ENCODE measurements at places on chromosomes 16 and 17.

GRCh38 chr17:412211-413015 lies 59.8 kb upstream of the RPH3AL start:
- DNase-seq: peak; percentile 71

GRCh38 chr16:73396556-73396955 lies 348.6 kb upstream of the ZFHX3 start:
- no peak for DNase-seq

DNA sequence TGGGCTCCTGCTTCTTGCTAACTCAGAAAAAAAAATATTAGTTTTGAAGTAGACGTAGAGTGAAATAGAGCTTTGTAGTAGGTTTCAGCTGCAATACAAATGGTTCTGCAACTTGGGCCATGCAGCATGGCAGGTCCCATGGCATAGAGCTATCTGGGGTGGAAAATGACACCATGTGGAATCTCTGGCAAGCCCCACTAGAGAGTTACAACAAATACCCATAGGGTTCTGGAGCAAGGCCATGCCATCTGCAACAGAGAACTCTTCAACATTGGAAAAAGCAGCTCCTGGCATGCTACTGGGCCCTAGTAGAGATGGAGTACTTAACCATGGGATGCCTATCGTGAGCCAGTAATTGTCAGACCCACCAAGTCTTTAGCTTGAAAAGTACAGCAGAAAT lies 25.3 kb upstream of the RBBP6 start:
- DNase-seq: no peak

DNA sequence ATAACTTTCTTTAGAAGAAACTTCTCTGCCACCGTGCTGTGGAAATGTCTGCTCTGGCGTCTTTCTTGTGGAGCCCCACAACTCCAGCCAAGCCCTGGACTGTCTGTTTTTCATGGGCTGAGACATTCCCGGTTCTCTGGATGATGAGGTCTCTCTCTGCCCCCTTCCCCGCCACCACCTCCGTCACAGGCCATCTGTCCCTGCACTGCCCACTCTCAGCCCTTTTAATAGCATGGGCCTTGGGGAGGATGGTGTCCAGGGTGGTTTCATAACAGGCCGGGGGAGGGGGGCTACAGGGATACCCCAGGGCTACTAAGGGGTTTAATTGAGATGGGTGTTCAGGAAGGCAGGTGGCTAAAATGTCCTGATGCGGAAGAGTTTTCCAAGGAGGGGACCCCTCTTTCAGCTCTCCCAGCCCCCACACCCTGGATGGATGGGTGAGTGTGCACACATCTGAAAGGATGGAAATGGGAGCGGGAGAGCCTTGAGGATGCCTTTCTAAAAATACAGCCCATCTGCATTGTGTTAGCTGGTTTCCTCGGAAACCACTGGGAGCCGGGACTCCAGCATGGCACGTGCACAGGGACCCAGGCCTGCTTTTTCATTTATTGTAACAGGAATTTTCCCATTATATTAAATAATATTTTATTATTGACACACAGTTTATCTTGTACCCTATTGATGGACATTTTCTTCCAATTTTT lies 14.6 kb upstream of the NDRG4 start:
- no peak for DNase-seq

DNA sequence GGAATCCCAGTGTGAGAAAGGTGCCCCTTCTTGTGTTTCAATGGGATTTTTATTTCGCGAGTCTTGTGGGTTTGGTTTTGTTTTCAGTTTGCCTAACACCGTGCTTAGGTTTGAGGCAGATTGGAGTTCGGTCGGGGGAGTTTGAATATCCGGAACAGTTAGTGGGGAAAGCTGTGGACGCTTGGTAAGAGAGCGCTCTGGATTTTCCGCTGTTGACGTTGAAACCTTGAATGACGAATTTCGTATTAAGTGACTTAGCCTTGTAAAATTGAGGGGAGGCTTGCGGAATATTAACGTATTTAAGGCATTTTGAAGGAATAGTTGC lies 567 bp downstream of the UBB start:
- no peak for DNase-seq

DNA sequence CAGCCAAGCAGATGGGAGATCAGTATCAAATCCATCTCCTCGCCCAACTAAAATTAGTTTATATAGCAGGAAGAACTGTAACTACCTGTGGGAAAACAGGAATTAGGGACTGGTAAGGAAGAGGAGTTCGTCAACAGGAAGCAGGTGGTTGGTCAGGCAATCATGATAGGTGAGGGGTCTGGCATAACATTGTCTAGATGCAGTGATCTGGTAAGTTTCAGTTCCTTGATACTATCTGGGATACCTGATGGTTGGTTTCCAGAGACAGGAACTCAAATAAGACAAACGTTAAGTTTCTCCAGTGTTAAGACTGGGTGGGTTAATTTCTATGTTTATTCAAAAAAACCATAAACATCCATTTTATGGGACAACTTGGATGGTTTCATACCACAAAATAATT lies 53.8 kb downstream of the CEP112 start:
- no peak for DNase-seq

- no peak for DNase-seq
Measured at GRCh38 chr17:73089322-73090317, 2.9 kb downstream of the SLC39A11 start.

DNA sequence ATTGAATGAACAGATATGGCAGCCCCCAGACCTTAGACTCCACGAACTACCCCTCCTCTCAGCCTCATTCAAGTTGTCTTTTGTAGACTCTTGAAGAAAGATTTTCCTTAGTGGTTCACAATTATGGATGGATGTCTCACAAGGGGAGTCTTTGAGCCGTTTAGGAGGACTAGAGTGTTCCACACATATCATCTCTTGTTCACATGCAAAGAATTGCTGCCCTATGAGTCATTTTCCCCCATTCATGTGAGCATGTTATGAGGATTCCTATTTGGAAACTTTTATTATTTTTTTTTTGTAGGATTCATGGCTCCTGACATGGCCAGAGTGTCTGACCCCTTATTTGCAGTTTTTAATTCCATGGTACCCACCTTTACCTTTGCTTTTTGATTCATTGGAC lies 237.1 kb downstream of the SHISA9 start:
- DNase-seq: no peak

GRCh38 chr16:68396481-68396880 lies 51.8 kb downstream of the SMPD3 start:
- DNase-seq: peak; percentile 51

DNA sequence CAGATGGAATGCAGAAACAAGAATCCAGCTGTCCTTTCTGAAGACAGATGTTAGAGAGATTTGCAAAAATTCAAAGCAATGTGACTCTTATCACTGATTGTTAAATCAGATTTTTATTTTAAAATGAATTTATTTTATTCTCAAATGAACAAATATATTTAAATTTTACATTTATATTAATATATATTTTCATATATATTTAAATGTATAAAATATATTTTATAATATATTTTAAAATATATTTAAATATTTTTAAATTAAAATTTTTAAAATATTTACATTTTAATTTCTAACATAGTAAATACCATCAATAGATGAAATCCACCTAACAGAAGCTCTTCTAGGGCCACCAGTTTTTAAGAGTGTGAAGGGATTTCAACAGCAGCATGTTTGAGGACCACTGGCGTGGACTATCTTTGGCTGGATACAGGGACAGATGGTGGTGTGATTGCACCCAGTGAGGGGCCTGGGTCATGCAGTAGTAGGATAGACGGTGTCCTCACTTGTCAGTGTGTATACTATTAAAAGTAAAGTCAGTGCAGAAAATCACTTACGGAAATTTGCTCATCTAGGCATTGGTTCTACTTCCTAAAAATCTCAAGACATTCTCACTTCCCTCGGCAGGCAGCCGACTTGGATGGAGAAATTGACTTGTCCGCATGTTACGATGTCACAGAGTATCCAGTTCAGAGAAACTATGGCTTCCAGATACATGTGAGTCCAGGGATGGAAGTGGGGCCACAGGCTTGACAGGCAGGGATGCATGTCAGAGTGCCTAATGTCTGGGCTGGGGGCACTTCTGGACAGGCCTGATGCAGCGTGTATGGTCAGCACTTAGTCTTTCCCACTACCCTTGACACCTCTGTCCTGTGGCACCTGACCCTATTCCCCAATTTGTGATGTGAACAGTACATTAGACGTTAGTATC lies 56.3 kb downstream of the PLD6 start:
- no peak for DNase-seq

DNA sequence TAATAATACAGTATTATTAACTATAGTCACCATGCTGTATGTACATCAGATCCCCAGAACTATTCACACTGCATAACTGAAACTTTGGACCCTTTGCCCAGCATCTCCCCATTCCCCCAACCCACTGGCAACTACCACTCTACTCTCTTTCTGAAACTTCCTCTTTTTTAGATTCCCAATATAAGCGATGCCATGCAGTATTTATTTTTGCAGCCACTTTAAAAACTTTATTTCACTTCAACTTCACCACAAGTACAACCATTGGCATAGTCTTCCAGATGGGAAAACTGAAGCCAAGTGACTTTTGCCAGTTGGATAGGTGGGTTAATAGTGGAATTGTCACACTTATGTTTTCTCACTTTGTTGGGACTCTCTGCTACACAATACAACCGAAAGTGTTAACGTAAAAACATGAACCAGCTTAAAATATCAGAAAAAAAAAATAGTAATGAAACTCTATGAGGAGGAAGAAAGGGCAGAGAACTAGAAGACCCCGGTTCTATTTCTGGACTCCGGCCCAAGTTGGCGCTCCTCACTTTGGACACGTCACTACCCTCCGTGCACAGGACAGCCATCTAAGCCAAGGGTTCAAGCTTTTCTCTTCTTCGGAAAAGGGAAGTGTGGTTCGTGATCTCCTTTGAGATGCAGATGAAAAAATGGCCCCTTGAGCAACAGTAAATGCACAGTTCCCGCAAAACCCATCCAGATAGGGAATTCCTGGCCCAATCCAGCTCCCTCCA lies 743 bp downstream of the SHCBP1 start:
- peak; percentile 28 for DNase-seq

DNA sequence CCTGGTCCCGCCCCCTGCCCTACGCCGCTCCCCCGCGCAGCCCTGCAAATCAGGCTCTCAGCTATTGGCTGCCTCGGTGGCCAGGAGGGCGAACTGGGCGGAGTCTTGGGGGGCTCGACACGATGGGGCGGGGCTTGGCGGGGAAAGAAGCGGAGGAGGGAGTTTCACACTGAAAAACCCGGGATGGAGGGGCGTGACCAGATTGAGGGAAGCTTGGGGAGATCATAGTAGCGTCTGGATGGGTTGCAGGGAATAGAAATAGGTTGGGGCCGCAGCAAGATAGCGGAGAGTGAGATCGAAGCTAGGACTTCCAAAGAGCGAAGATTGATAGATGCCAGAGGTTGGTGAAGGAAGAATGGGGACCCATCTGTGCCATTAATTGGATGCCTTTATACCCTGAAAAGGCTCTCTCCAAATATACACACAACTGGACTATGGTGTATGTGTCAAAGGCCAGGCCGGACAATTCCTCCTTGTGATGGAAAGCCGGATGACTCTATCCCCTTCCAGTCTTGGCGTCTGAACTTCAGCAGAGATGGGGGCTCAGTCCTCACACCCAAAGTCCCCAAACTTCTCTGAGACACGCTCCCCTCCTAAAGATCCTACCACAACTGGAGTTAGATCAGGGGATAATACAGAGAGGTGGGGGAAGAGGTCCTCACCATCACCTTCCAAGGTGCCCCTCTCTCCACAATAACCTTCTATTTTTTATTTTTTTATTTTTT lies 376 bp upstream of the STAC2 start:
- DNase-seq: peak; percentile 89

- DNase-seq: no peak
Measured at GRCh38 chr16:58628845-58629732, 537 bp downstream of the CNOT1 start.

DNA sequence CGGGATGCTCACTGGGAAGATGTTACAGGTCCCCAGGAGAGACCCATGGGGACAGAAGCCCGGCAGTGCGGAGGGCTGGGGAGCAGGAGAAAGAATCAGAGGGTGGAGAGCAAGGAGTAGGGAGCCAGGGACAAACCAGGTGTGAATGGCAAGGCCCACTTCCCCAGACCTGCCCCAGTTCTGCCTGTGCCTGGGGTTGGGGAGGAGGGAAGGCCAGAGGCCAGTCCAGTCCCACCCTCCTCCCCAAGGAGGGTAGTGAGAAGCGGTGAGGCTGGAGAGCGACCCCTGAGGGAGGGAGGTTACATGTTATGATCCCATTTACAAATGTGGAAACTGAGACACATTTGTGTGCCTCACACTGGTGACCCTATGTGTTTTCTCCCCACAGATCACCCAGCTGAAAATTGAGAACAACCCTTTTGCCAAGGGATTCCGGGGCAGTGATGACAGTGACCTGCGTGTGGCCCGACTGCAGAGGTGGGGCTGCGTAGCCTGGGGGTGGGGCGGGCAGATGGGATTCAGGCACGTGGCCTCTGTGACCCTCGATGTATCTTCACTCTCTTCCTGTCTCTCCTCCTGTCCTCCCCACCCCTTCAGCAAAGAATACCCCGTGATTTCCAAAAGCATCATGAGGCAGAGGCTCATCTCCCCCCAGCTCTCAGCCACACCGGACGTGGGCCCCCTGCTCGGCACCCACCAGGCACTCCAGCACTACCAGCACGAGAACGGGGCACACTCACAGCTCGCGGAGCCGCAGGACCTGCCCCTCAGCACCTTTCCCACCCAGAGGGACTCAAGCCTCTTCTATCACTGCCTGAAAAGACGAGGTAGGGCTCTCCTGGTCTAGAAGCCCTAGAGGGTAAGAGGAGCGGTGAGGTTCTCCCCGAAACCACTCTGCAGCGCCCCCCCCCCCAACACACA lies 27.5 kb downstream of the TBX4 start:
- DNase-seq: no peak

DNA sequence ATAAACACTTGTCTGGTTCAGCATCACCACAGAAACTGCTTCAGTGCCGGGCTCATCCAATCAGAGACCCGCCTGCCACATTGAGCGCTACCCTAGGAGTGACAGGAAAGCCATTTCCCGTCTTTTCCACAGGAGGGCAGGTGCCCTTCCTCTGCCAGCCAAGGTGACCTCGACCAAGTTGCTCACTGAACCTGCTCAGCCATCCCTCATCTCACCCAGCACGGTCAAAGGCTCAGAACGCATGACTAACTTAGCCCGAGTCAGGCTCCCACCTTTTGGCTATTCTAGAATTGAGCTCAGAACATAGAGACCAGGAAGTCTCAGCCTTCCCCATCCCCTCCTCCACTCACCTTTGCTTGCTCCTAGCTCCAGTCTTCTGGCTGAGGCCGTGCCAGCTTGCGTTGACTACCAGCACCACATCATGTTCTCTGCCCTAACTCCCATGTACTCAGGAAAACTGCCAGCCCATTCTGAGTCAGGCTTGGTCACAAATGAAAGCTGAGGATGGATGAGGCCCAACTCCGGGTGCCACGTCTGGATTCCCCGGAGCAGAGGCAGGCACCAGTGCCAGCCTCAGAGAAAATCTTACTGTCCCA lies 15.6 kb downstream of the MRPS23 start:
- no peak for DNase-seq
